ENCODE measurements at places on chromosomes 7 and 10.

DNA sequence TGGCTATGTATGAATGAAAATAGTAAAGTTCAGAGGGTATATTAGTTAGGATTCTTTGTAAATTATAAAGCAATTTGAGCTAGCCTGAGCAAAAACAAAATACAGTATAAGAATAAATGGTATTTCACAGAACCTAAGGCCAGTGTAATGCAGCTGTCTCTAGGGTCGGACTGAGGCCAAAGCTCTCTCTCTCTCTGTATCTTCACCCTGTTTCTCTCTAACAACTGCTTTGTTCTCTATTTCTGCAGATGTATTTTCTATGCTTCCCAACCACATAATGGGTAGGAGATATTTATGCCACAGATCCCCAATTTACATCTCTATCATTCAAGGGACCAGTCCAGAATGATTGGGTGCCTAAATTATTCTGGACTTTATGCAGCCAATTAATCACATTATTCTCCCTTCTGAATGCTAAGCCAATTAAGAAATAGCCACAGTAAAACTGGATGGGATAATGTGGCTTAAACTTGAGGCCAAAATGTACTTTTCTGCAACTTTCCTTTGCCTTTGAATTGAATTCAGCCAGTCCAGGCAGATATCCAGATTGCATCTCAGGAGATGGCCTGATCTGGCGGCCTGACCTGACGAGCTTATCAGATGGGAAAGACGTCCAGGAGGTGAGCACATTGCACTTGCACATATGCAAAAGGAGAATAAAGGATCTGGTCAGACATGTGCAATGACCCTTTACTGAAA lies 24.6 kb upstream of the IMMP2L start:
- no peak for DNase-seq

- DNase-seq, result no peak
Observed at GRCh38 chr7:122468945-122469344, 164.4 kb upstream of the FEZF1 start.

GRCh38 chr7:142440906-142441411 lies 183.1 kb upstream of the PRSS58 start:
- DNase-seq, result no peak

- DNase-seq, result no peak
Observed at GRCh38 chr10:57962839-57963238, 304.9 kb downstream of the IPMK start.

- DNase-seq, result no peak
Observed at GRCh38 chr7:147833557-147833956, 757.0 kb upstream of the C7orf33 start.

DNA sequence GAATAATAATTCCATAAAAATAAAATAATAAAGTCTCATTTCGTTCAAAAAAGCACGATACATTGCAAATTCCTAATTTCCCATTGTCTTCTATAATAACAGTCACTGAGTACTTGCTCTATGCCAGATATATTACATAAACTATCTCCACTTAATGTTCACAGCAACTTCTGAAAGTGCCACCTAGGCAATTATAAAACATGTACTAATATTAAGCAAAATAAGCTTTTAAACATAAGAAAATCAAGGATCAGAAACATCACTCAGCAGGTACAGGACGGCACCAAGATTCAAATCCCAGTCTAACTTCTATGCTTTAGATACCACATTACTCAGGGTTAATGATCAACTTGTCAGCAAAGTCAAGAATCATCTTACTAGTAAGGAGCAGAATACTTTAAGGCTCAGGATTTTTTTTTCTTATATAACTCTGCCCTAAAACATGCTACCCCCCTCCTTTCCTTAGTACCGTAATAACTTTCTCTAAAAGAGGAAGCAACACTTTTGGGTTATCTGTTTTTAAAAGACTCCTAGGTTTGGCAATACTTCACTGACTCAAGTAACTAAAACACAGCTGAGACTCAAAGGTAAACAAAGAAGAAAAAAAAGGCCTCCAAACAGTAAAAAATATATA lies 51.3 kb downstream of the USP6NL start:
- no peak for DNase-seq

GRCh38 chr7:136403591-136403990 lies 426.4 kb upstream of the MTPN start:
- DNase-seq, result no peak
